ENCODE measurements at places on chromosomes 5 and 9. TPM values are rescaled to one million over a fixed set of nuclear protein-coding genes. Genes with fewer than 3 reads are reported as not detected.

Gene GABBR2
- 1.2 TPM for total RNA-seq

Gene RLN1
- 1.3 TPM for total RNA-seq

Gene LEAP2
- 2.9 TPM for total RNA-seq

Gene SHROOM1
- 5.7 TPM for total RNA-seq

Gene AMBP
- 3.0 TPM for total RNA-seq

Gene IFNA2
- total RNA-seq = not detected

Gene SLC34A3
- total RNA-seq = not detected

Gene SPOCK1
- total RNA-seq = 14.0 TPM

Gene TCOF1
- total RNA-seq = 170 TPM

Gene PALM2AKAP2
- 11.8 TPM for total RNA-seq

Gene ZNF367
- 8.2 TPM for total RNA-seq

Gene AGXT2
- not detected for total RNA-seq

Gene SLC25A2
- total RNA-seq = not detected

Gene SLC25A48
- total RNA-seq = 1.8 TPM

Gene PCDHGC5
- 0.78 TPM for total RNA-seq

Gene TNFSF8
- not detected for total RNA-seq

Gene PANK3
- 101 TPM for total RNA-seq

Gene LRRTM2
- total RNA-seq = not detected

Gene SPINK13
- not detected for total RNA-seq

Gene HSPB3
- total RNA-seq = not detected

Gene GPX3
- total RNA-seq = 26.4 TPM

Gene HTR1A
- 3.8 TPM for total RNA-seq

Gene ENTPD2
- 3.2 TPM for total RNA-seq

Gene CD74
- 48.6 TPM for total RNA-seq

Gene SOHLH1
- not detected for total RNA-seq

Gene IFNW1
- total RNA-seq = not detected

Gene SLC6A3
- 0.46 TPM for total RNA-seq

Gene SLIT3
- total RNA-seq = 0.86 TPM

Gene ANGPTL2
- total RNA-seq = 10.6 TPM

Gene MARCOL
- not detected for total RNA-seq

Gene CETN3
- 38.4 TPM for total RNA-seq

Gene WWC1
- total RNA-seq = 41.1 TPM

Gene SLC6A7
- total RNA-seq = 0.07 TPM

Gene FOXD4L4
- total RNA-seq = not detected

Gene RANBP17
- 16.2 TPM for total RNA-seq

Gene AGTPBP1
- 56.8 TPM for total RNA-seq

Gene RIOK2
- 35.0 TPM for total RNA-seq

Gene F2RL2
- 0.10 TPM for total RNA-seq

Gene ANKHD1
- 101 TPM for total RNA-seq

Gene PRDM9
- not detected for total RNA-seq

Gene TMEM215
- total RNA-seq = 0.67 TPM

Gene TSLP
- 1.9 TPM for total RNA-seq

Gene NUTM2F
- total RNA-seq = not detected

Gene SNCB
- 6.9 TPM for total RNA-seq

Gene GABRG2
- total RNA-seq = 2.4 TPM

Gene CDX1
- total RNA-seq = not detected

Gene ELOVL7
- total RNA-seq = 5.1 TPM

Gene SLC45A2
- not detected for total RNA-seq

Gene CTNND2
- total RNA-seq = 13.8 TPM

Gene GFI1B
- 0.71 TPM for total RNA-seq

Gene CCL19
- not detected for total RNA-seq

Gene CCDC192
- 0.63 TPM for total RNA-seq

Measured in H1 (cell line).